ENCODE measurements at places on chromosomes 7 and 10.
A peak's percentile ranks its signal among the peaks of the same experiment; 100 is the strongest.

DNA sequence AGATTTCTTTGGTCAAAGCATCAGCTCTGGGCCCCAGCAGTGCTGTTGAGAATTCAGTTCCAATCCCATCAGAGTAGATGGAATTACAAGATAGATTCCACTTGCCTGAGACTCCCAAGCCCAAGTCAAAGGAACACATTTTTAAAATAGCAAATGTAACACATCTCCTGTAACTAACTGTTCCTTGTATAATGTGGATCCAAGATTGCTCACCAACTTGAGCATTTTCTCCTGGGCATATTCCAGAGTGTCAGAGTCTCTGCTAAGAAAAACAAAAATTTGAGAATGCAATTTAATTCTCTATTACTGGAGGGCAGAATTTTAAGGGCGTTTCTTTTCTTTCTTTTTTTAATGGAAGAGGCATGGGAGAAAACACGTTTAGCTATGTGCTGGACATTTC is 136.7 kb downstream of the NEBL start:
- DNase-seq, result no peak

- DNase-seq, result peak; percentile 88
These were observed 744 bp downstream of the PPRC1 start for GRCh38 chr10:102133373-102134195.

DNA sequence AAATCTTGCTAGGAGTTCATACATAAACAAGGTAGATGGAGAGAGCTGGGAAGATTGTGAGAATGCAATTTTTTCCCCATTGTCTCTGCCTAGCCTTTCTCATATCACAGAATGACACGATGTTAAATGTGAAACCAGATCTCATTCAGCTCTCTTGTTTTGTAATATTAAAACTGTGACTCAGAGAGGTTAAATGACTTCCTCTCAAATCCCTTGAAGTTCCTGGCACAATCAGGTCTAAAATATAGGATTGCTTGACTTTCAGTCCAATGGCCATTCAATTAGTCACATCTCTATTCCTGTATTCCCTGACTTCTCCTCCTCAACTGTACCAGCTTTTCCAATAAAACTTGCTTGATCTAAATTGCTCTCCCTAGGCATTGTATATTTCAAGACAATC is 3.1 kb downstream of the ANKRD22 start:
- DNase-seq, result no peak

- peak; percentile 7 for DNase-seq
These were observed 155.1 kb downstream of the LSM5 start for GRCh38 chr7:32335107-32335506.

DNA sequence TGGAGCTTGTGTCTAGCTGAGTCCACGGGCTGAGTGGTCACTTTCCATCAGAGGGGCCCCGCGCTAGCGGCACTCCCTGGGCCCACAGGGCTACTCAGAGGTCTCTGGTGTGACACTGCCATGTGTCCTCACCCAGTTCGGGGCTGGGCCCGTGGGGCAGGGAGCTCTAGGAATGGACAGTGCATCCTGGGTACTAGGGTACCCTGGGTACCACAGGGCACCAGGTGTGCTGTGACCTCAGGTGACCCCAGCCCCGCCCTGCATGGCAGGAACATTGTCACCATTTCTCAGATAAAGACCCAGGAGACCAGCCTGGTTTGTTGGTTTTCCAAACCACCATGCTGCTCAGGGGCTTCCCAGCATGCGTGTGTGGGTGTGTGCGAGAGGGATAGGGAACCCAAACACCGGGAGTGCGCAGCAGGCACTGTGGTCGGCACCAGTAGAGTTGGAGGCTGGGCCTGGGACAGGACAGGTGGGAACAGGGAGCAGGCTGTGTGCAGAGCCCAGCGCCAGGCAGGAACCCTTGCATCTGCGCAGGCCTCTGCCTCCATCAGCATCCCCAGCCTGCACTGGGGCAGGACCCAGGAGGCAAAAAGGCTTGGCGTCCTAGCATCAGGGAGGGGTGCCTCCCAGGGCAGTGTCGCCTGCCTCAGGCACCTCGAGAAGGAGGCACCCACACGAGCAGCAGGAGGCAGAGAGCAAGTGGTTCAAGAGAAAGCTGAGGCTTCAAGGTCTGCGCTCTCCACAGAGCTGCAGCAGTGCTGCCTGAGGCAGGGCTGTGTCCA is 19.4 kb upstream of the CSGALNACT2 start:
- no peak for DNase-seq

- no peak for DNase-seq
These were observed 1.9 kb downstream of the VPS41 start for GRCh38 chr7:38907066-38907465.

GRCh38 chr10:117167789-117168674 is 29.3 kb upstream of the KCNK18 start:
- peak; percentile 56 for DNase-seq

DNA sequence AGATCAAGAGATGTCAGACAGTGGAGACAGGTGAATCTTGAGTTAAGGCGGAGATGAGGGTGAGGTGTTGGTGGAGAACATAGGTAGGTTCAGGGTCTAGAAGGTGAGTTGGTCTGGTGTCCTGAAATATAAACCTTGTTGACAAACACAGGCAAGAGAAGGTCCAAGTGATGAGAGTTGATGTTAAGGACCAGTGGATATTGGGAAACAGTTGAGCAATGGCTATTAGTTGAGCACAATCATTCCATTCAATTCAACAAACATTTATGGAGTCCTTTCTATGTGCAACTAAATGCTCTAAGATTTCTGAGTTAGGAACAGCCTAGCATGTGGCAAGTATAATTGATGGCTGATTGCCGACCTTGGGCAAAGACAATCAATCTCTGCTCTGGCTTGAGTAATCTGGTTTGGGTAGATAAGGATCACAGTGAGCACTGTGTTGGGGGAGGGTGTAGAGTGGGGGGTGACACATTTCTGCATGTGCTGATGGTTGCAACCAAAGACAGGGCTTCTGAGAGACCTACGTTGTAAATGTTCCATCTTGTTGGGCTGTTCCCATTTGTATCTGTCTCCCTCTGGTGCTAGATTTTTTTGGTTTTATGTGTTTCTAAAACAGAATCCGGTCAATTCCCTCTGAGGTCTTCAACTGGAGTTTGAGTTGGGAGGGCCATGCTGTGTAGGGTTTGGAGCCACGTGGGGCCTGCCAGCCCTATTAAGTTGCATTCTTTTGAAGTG is 201.1 kb downstream of the BAMBI start:
- DNase-seq, result no peak

DNA sequence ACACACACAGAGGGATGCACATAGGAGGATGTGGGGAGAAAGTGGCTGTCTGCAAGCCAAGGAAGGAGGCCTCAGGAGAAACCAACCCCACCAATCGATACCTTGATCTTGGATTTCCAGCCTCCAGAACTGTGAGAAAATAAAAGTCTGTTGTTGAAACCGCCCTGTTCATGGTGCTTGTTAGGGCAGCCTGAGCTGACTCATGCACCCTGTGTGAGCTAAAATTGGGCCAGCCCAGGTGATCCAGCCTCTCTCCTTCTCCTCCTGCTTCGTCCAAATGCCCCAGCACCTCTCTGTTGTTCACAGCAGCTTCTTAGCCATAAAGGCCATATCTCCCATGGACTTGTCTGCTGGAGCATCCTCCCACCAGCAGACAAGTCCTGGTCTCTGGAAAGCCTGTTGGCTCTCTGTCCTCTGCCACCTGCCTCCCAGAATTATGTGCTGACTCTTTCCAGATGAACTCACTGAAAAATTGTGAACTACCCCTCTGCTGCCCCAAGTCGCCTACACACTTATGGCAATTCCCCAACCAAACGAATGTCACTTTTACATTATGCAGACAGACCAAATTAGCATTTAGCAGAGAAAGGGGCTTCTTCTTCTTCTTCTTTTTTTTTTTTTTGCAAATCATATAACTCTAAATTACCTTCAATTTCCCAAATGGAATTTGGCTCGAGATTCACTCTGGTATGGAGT is 30.2 kb upstream of the CARD11 start:
- DNase-seq, result no peak

DNA sequence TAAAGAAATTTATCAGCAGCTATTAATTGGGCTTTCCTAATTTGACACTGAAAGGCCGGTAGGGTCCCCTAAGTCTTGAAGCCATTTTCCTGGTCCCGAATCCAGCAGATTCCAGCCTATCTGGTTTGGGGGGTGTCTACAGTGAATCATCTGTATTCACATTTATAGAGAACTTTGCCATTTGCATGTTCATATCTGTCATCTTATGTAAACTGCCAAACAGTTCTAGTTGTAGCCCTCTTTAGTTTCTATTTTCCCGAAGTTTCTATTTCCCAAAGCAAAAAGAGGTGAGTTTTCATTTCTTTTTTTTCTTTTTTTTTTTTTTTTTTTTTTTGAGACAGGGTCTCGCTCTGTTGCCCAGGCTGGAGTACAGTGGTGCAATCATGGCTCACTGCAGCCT is 47.6 kb downstream of the PAPSS2 start:
- DNase-seq, result no peak

DNA sequence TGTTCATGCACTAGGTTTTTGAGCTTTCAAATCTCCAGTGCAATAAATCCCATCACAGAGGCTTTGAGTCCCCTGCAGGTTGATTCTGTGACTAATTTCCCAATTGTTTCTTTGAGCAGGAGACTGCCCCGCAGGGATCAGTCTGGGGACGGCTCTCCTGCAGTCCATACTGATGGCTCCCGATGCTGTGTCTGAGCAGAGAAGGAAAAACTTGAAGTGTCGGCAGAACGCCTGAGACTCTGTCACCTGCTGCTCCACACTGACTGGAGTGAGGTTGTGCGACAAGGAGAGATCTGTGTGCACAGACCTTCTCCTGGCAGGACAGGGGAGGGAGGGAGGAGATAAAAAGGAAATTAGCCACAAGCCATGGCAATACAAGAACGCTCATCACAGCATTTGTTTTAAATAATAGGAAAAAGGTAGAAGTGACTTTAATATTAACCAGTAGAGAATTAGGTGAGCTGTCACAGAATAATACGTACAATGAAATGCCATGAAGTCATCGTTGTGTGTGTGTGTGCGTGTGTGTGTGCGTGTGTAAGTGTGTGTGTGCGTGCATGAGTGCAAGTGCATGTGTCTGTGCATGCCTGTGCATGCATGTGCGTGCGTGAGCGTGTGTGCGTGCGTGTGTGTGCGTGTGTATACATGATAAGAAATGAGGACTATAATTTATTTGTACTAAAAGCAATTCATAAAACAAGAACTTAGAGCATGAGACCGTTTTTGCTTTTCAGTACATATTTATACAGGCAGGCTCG is 38.2 kb downstream of the HTR5A start:
- no peak for DNase-seq

DNA sequence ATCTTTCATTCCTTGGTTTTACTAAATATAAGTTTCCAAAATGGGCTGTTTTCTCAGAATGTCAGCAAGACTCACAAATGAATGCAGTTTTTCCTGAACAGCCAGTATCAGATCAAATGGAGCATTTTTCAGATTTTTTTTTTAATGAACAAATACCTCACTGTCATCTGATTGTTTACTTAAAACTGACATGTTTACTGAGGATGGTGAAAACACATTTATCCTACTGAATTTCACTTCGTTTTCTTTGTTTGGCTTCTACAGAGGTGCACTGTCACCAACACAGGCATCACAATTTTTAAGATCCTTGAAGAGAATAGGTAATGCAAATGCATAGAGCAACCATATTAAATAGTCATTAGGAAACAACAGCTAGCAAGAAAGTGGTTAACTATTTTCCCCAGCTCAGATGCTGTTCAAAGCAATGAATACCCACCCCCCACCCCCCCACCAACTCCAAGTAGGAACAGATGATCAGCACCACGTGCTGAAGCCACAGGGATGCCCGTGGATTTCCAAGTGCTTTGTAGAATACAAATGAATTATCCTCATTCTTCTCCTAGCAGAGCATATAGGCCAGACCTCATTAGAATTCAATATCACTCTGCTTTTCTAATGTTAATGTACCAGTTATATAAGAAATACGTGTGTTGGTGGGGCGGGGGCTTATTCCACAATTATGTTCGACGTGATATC is 205.9 kb downstream of the SKAP2 start:
- no peak for DNase-seq

- no peak for DNase-seq
These were observed 92.4 kb downstream of the ACTR3B start for GRCh38 chr7:152851881-152852417.

GRCh38 chr7:100221231-100221718 is 1.5 kb downstream of the PVRIG start:
- DNase-seq, result no peak

DNA sequence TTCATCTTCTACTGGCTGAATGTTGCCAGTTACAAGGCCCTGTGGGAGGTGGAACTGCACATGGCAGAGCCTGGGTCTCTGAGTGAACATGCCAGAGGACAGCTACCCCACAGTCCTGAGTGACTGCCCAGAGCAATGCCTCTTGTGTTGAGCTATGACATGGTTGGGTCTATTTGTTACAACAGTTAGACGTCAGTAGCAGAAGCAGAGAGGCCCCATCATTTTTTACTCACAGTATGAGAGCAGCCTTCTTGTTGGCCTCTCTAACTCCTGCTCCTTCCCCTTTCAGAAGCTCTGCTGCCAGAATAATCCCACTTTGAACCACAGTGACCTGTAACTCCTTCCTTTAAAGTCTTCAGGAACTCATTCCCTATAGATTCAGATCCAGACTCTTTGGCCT is 30.8 kb upstream of the NRP1 start:
- DNase-seq, result no peak

GRCh38 chr10:128209862-128210214 is 83.6 kb upstream of the MKI67 start:
- DNase-seq, result no peak

- peak; percentile 47 for DNase-seq
These were observed 5.2 kb downstream of the DMBT1 start for GRCh38 chr10:122565766-122566206.

DNA sequence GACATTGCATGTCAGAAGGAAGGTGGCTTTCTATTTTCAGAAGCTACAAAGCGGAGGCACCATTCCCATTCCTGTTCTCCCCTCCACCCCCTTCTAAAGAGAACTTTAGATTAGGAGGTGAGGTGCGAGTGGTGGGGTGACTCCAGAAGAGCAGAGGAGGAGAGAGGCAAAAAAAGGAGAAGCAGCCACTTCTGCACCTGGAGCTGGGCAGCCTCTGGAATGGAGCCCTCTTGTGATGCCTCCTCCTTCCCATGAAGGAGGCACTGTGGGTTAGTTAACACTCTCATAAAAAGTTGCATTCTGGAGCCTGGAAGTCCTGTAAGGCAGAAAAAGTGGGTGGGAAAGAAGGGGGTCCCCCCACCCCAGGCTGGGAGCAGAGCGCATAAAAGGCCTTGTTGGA is 4.8 kb downstream of the PTF1A start:
- DNase-seq, result no peak

- DNase-seq, result no peak
These were observed 137.9 kb upstream of the LYZL1 start for GRCh38 chr10:29151005-29151404.

DNA sequence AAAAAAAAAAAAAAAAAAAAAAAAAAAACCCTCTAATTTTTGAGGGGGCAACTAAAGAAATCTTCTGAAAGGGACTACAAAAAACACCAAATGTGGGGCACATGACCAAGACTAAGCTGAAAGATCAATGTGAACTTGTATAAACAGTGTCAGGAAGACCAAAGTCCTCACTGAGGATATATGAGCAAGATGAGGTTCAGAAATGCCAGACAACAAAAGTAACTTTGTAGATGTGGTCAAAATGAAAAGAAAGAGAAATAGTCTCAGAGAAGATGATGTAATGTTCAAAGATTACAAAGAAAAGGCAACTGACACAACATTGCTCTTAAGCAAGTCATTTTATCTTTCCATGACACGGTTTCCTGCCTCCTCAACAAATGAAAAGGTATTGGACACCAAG is 48.7 kb upstream of the PTPRZ1 start:
- DNase-seq, result no peak
